NCI-H82 (cell line): ENCODE measurements at places on chromosomes 2 and 18.
A peak's percentile ranks its signal among the peaks of the same experiment; 100 is the strongest.

GRCh38 chr2:127027715-127028114 lies 79.2 kb downstream of the BIN1 start:
- peak; percentile 30 for DNase-seq

GRCh38 chr2:173606619-173607248 lies 252.1 kb downstream of the CDCA7 start:
- DNase-seq: no peak

DNA sequence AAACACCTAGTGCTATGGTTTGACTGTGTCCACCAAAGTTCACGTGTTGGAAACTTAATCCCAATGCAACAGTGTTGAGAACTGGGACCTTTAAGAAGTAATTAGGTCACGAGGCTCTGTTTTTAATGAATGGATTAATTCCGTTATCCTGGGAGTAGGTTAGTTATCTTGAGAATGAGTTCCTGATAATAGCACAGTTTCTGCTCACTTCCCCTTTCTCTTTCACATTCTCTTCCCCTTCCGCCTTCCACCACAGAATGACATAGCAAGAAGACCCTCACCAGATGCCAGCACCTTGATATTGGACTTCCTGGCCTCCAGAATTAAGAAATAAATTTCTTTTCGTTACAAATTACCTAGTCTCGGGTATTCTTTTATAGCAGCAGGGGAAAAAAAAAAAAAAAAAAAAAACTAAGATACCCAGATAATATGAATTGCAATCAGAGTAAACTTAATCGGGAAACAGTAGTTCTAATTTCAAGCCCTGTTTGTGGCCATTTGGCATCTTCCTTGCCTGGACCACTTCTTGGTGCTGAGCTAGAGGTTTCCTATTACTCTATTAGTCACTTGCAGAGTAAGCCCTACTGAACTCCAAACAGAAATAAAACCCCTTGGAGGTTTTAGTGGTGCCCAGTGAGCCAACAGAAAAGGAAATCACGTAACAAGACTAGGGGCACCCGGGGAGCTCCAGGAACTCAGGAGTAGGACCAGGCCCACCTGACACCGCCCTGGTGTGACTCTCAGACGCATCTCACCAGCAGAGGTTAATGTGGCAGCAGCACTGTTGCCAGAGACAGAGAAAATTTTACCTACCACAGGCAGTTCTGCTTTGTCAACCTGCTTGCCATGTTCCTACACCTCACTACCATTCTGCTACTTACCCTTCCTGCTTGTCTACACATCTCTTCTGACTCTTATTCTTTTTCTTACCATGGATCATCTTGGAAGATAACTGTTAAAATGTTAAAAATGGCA lies 147.6 kb upstream of the CAB39 start:
- DNase-seq: no peak

DNA sequence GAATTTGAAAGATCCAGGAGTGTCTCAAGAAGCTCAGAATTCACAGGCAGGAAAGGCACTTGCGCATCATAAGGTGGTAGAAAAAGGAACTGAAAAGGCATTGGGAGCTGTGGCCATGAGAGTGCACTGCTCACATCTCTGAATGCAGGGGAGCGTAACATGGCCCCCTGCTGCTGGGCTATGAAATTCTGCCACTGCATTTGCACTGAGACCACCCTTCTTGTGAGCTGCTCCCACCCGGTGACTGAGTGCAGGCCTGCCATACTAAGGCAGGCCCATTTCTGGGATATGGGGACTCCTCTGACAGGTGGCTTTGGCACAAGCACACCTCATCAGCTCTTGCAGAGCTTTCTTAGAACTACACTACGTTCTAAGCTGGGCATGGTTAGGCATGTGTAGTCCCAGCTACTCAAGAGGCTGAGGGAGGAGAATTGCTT lies 25.3 kb upstream of the STARD7 start:
- DNase-seq: no peak

DNA sequence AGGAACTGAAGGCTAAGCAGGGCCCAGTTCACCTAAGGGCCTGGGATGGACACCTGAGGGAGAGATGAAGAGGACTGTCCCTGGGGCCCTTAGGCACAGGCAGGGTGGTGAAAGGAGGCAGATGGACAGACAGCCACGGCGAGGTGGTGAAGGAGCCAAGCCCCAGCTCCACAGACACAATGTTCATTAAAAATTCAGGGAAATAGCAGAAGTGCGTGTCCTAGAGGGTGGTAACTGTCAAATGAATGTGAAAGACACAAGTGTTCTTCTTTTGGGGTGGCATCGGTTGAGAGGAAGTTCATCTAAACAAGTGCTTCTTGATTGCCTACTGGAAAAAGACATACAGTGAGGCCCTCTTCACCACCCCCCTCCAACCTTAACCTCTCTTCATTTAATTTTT lies 76.2 kb upstream of the SIX2 start:
- DNase-seq: no peak

DNA sequence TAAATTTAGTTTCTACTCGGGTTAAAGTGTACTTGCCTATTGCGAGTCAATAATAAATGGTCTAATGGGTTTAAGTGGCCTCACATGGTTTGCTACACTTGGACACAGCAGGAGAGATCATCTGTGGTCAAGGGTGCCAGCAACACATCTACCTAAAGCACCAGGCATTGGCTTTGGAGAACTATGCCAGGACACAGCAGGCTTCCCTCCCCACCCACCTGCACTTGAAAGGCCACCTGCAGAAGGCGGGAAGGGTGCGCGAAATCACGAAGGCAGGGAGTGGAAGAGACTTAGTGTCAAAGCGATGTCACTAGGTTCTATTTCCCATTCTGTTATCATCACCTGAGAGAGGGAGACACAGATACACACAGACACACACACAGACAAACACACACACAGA lies 44.5 kb downstream of the MYT1L start:
- no peak for DNase-seq

- DNase-seq: no peak
Observed at GRCh38 chr18:68314403-68314802, 400.5 kb downstream of the TMX3 start.

DNA sequence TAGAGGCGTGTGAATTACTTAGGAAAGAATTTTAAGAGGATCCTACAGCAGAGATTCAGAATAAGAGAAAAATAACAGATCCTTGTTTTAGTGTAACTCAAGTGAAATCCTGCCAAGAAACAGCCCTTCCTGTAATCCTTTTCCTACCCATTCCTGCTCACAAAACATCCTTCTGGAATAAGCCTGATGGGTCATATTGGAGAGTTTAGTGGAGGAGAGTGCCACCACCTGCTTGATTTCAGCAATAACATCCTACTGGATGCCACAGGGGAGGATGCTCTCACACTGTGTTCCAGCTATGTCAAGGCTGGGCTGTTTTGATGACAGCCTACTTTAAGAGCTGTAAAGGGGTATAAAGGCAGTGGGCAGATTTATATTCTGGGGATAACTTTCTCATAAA lies 54.8 kb upstream of the CCDC178 start:
- peak; percentile 82 for DNase-seq

GRCh38 chr2:74444498-74445318 lies 3.0 kb upstream of the RTKN start:
- no peak for DNase-seq

DNA sequence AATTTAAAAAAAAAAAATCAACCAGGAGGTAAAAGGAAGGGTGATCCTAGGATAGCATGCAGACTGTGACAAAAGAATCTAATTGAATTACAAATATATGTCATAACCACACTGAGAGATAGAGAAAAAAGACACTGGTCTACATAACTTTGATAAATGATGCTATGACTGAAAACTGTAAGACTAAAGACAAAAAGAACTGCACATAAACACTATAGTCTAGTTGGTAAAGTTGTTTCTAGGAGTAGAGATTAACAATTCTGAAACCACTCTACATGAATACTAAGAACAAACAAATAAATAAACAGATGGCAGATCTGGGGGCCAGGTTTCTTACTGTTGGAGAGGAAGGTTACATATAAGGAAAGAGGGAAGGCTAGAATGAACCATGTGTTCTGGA lies 14.6 kb upstream of the CHAC2 start:
- peak; percentile 29 for DNase-seq

DNA sequence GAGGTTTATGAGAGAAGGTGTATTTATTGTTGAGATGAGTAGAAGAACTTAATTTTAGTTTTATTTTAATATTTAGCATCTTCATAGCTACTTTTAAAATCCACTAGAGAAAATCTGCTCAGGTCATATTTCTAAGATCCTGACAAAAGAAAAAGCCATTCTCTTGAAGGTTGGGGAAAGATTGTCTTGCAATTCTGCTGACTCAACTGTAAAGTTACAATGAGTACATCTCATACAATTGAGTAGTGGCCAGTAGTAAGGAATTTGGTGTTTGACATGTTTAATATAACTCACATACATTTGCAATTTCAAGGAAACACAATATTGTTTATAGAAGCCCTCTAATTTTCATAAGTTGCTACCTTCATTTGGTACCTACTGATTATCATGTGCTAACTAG lies 344.5 kb downstream of the LRRTM1 start:
- DNase-seq: no peak

GRCh38 chr2:69674316-69674670 lies 30.8 kb upstream of the AAK1 start:
- DNase-seq: no peak

DNA sequence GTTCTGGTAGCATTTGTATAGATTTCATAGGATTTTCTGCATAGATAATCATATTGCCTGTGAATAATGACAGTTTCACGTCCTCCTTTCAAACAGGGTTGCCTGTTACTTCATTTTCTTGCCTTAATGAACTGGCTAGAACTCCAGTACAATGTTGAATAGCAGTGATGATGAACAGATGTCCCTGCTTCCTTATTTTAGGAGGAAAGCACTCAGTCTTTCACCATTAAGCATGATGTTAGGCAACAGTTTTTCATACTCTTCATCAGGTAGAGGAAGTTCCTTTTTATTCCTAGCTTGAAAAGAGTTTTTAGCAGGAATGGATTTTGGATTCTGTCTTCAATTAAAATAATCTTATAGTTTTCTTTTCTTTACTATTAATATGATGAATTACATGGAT lies 39.7 kb downstream of the C2orf76 start:
- no peak for DNase-seq

GRCh38 chr2:118638453-118638852 lies 209.0 kb downstream of the EN1 start:
- DNase-seq: no peak

DNA sequence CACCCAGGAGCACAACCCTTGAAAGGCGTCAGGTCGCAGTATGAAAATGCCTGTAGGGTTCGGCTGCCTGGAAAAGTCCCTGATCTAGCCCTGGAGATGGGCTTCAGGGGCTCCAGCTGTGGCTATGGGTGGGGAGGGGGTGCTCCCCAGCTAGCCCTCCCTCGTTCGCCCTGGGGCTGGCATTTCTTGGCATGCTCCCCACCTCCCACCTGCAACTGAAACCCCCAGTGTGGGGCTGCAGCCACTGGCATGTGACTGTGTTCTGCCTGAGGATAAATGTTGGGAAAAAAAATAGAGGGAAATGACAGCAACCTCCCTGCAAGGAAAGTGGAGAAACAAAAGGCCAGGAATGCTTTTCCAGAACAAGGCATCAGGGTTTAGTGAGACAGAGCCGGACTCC lies 109.2 kb downstream of the COPS8 start:
- DNase-seq: no peak

GRCh38 chr2:135651717-135652116 lies 89.9 kb upstream of the UBXN4 start:
- DNase-seq: no peak

DNA sequence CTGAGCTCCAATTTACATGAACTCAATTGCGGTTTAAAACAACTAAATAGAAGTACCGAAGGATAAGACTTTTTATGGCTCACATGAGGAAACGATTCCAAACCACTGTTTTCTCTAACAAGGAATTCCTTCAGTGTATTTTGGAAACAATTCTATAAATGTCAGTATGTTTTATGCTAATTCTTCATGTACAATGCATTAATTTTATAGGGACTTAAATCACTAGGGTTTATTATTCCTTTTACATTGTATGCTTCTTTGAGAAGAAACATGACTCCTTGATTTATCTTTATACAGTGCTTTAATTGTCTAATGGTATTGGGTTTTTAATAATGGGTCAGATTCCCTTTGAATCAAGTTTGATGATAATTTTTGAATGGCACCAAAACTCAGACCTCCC lies 566.8 kb downstream of the EPHA4 start:
- no peak for DNase-seq

DNA sequence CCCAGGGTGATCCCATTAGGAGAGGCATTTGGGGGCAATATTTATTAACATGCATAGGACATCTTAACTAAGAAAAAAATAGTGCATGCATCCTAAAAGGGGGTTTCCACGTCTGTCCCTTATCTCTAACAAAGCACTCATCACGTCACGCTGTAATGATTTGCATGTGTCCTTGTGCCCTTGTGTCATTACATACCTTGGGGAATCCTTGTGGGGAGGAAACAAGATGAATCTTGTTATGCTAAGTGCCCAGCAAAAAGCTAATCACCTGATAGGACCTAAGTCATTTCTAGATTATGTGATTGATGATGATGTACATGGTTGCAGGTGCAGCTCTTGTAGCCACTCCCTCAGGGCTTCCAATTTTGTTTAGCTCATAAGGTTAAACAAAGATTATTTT lies 250.9 kb downstream of the FBXO15 start:
- DNase-seq: no peak

DNA sequence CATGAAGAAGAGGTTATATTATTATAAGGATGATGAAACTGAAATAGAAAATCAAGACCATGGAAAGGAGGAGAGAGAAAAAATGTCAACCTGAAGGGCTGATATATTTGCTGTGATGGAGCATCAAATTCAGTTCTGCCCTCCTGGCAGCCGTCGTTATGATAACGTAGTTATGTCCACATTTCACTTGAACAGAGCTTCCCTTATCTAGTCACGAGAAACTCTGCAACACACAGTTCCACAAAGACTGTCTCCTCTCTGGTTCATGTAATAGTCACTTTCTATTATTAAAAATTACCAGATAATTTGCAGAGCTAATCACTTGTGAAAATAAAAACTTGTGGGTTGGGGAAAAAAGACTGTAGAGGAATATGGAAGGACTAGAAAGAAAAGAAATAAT lies 19.5 kb upstream of the RBMS1 start:
- no peak for DNase-seq

GRCh38 chr2:96218508-96219131 lies 10.0 kb upstream of the STARD7 start:
- DNase-seq: no peak

GRCh38 chr2:80014637-80015036 lies 289.9 kb downstream of the LRRTM1 start:
- no peak for DNase-seq

- peak; percentile 18 for DNase-seq
Observed at GRCh38 chr18:25349131-25349925, 2.6 kb downstream of the ZNF521 start.

GRCh38 chr2:200466425-200467418 lies 43.1 kb downstream of the KCTD18 start:
- no peak for DNase-seq

DNA sequence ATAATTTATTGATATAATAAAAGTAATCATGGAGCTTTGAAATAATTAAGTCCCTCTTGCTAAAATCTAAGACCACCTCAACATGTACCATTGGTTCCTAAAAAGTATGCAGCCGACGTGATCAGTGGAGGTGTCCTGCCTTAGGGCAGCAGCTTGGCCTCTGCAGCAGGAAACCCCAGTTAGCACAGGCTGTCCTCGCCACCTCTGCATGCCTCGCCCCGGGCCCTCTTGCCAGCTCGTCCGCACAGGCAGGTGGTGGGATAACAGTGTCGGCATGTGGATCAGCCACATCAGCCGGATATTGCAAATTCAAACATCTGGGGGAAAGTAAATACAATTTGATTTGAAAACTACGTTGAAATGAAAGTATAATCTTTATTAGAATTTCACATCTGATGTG lies 22.9 kb downstream of the COA5 start:
- no peak for DNase-seq

GRCh38 chr2:166082736-166083135 lies 45.1 kb downstream of the SCN1A start:
- DNase-seq: no peak
